Activated CD8-positive, alpha-beta memory T cell treated with anti-CD3 and anti-CD28 coated beads, Interleukin-2, amount 10 ng/mL, durations not matched to agents 7 days and 5 days (primary cell): ENCODE measurements at places on chromosomes 3 and 15. TPM values are rescaled to one million over a fixed set of nuclear protein-coding genes. Genes with fewer than 3 reads are reported as not detected.

DNA sequence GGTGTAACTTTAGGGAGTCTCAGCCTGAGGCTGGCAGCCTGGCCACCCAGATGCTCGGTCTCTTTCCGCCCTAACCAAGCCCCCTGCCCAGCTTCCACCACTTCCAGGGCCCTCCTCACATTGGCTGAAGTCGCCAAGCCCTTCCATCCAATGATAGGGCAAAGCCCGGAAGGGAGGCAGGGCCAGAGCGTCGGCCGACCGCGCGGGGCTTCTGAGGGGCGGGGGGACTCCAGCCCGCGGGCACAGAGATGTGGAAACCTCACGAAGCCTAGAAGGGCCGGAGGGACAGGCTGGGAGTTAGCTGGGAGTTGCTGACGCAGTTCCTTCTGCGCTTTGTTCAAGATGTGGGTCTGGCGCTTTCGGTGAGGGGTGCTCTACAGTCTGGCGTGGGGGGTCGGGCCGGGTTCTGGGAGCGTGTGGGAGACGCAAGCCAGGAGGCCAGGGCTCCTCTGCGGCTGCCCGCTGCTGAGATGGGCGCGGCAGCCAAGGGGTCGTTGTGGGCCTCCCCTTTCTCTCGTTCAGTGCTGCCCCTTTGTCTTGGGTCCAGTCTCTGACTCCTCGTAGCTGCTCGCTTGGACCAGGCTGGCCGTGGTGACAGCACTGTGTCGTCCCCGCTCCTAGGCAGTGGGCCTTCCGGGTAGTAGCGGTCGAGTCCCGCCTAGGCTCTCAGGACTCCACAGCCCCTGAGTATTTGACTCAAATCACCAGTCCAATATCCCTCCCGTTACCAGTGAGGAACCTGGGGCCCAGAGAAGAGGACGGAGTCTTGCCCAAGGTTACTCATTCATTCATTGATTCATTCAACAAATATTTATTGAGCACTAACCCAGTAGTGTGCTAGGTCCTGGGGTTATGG is at the start of gene ZNF660:
TSS of gene ZNF660 (plus strand) at position 319 of the 856 bp plus-strand sequence. CDS start 9,230 bp downstream, outside the sequence.
- no peak for DNase-seq
- peaks cover 12% of the 10 kb centered on the region for H3K36me3 ChIP-seq
- H3K27me3 ChIP-seq = peaks cover 19% of the 10 kb centered on the region
- H3K4me1 ChIP-seq = no peaks in the 10 kb centered on the region
- H3K4me3 ChIP-seq = peak within 1 kb of the TSS; percentile 7
- no peak within 1 kb of the TSS for H3K27ac ChIP-seq

- no peaks in the 10 kb centered on the region for H3K4me1 ChIP-seq
- no peak for DNase-seq
- no peaks in the 10 kb centered on the region for H3K27me3 ChIP-seq
- no peak overlapping the region for H3K4me3 ChIP-seq
- H3K27ac ChIP-seq = no peak overlapping the region
Observed at GRCh38 chr3:186552408-186553031, 8.3 kb upstream of the CRYGS start.

GRCh38 chr15:42800731-42801474 is 64.0 kb upstream of the CDAN1 start:
- no peak overlapping the region for H3K4me3 ChIP-seq
- DNase-seq = no peak
- no peaks in the 10 kb centered on the region for H3K27me3 ChIP-seq
- H3K36me3 ChIP-seq = peaks cover 1% of the 10 kb centered on the region

The ARHGAP31 gene
- total RNA-seq = 1.4 TPM

DNA sequence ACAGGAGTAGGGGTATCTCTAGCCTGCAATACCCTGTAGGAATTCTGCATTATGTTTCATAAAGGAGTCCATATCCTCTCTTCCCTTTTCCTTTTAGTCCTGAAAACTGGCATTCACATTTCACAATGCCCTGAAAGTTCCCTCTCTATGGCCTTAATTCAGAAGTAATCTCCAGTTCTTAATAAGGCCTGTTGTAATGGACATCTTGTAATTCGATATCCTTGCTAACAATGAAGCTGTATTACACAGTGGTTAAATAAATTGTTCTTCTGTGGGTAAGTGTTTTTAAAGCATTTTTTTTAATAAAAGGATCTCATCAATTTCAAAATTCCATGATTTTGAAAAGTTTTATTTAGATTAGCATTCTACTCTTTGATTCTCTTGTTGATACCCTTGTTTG is 34.3 kb upstream of the NEO1 start:
- H3K27ac ChIP-seq = no peak overlapping the region
- no peak for DNase-seq
- no peaks in the 10 kb centered on the region for H3K4me1 ChIP-seq

DNA sequence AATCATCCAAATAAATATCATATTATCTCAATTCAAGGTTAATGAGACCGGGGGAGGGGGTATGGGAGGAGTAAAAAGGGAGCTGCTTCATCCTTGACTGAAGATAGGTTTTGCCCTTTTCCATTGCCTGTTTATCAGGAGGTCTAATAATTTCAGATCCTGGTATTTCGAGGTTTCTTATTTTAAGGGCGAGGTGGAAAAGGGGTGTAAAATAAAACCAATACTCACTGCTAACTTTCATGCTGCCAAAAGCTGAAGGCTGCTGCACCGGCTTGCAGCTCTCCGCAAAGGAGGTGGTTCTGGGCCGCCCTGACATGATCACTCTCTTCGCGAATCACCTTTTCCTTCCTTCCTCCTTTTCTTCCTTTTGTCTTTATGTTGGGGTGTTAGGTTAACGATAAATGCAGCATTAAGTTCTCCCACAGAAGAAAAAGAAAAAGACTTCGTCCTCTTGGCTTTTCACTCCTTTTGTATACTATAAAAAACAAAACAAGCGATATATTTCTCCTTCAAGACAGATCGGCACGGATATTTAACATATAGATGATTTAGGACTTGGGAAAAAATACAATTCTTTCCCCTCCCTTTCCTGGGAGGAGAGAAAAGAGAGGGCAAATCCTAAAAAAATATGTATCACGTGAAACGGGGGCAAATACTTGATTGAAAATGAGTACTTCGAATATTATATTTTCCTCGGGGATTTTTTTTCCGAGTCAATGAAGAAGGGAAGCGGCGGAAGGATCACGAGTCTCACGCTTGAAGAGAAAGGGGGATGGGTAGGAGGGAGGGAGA is 932 bp downstream of the GSK3B start:
- DNase-seq = peak; percentile 52
- H3K27me3 ChIP-seq = no peaks in the 10 kb centered on the region
- H3K36me3 ChIP-seq = peaks cover 6% of the 10 kb centered on the region

- peak overlapping the region; percentile 83 for H3K27ac ChIP-seq
- peak; percentile 88 for DNase-seq
- H3K27me3 ChIP-seq = peaks cover 15% of the 10 kb centered on the region
- H3K4me3 ChIP-seq = no peak overlapping the region
Observed at GRCh38 chr3:58471025-58471887, 20.6 kb upstream of the KCTD6 start.

- H3K27ac ChIP-seq = no peak overlapping the region
- DNase-seq = no peak
Observed at GRCh38 chr3:196232154-196232881, 16.0 kb downstream of the SLC51A start.

DNA sequence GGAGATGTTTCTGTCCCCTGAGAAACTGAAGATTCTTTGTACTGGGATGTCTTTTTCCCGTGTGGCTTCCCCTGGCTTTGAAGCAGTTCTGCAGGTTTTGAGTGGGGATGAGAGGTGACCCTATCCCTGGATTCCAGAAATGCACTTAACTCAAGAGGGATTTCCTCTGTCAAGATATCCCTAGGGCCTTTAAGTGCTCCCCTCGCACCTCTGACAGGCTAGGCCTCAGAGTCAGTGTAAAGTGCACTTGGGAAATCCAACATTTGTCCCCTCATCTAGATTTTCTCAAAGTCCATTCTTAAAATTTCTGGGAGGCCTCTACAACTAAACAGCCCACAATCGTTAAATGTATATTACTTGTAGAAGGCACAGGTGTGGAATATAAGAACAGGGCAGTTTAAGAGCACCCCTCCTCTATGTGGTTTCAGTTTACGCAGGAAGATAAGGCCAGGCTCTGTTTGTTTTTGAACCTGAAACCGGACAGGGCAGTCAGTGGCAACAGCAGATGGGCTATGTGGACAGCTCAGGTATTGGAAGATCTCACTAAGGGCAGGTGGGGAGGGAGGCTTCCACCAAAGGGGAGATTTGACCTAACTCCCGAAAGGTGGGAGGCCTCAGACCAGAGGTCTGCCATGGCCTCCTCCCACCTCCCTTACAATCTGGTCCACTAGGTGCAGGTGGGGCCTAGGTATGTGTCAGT is 4.8 kb downstream of the C3orf52 start:
- peaks cover 10% of the 10 kb centered on the region for H3K27me3 ChIP-seq
- H3K27ac ChIP-seq = peak overlapping the region; percentile 38
- H3K36me3 ChIP-seq = peaks cover 5% of the 10 kb centered on the region
- H3K4me1 ChIP-seq = peaks cover 38% of the 10 kb centered on the region
- H3K4me3 ChIP-seq = no peak overlapping the region

DNA sequence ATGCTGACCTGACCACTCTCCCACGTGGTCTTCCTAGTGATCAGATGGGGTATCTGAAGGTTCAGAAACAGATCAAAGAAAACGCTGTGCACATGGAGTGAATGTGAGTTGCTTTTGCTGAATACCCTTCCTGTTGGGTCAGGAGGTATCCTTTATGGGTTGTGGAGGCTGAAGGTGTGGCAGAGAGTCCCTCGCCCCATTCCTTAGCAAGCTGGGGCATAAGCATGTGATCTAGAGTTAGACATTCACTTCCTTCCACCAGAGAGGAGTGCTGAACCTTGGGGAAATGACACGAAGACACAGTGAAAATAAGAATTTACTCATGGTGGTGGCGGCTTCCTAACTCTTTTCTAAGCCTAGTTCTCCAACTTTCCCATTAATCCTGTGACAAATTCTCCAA is 27.8 kb upstream of the SPTBN5 start:
- peaks cover 4% of the 10 kb centered on the region for H3K36me3 ChIP-seq
- H3K27ac ChIP-seq = no peak overlapping the region
- H3K4me1 ChIP-seq = peaks cover 21% of the 10 kb centered on the region
- no peak overlapping the region for H3K4me3 ChIP-seq
- DNase-seq = no peak

- H3K4me3 ChIP-seq = no peak overlapping the region
- no peaks in the 10 kb centered on the region for H3K4me1 ChIP-seq
- H3K27ac ChIP-seq = no peak overlapping the region
- peaks cover 22% of the 10 kb centered on the region for H3K27me3 ChIP-seq
- peaks cover 19% of the 10 kb centered on the region for H3K36me3 ChIP-seq
Observed at GRCh38 chr3:196546537-196546936, 21.8 kb downstream of the WDR53 start.

The ROPN1 gene
- total RNA-seq = not detected
